Right atrium auricular region (tissue), 2 donors: ENCODE measurements at places on chromosomes 13 and 19. TPM values are rescaled to one million over a fixed set of nuclear protein-coding genes. Genes with fewer than 3 reads are reported as not detected.

The PSG1 gene
- total RNA-seq = not detected

DNA sequence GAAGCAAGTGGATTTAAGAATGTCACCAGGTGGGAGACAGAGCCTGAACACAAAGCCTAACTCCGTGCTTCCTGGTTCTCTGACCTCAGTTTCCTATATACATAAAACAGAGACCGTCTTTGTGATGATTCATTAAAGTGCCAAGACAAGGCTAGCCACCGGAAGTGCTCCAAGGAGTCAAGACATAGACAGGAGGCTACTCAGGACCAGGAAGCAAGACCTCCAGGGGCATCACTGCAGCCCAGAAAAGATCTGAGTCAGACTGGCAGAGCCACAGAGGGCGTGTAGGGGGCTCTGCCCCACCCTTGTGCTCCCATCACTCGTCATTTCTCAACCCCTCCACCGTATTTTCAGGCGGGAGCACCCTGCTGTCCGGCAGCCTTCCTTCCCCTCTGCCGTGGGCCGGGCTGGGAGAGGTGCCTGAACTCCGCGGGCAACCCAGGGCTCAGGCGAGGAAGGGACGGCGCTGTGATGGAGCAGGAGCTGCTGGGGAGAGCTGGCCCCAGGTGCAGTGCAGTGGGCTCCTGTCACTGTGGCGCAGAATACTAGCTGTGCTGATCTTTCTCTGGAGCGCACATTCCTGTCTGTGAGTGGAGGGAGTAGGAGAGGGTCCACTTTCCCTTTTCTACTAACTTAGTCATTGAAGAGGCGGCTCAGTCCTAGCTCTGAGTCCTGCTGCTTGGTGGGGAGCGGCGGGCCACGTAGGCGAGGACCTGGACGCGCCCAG is 134.7 kb upstream of the GPR12 start:
- no peak for DNase-seq

The CEACAM7 gene
- total RNA-seq = not detected

DNA sequence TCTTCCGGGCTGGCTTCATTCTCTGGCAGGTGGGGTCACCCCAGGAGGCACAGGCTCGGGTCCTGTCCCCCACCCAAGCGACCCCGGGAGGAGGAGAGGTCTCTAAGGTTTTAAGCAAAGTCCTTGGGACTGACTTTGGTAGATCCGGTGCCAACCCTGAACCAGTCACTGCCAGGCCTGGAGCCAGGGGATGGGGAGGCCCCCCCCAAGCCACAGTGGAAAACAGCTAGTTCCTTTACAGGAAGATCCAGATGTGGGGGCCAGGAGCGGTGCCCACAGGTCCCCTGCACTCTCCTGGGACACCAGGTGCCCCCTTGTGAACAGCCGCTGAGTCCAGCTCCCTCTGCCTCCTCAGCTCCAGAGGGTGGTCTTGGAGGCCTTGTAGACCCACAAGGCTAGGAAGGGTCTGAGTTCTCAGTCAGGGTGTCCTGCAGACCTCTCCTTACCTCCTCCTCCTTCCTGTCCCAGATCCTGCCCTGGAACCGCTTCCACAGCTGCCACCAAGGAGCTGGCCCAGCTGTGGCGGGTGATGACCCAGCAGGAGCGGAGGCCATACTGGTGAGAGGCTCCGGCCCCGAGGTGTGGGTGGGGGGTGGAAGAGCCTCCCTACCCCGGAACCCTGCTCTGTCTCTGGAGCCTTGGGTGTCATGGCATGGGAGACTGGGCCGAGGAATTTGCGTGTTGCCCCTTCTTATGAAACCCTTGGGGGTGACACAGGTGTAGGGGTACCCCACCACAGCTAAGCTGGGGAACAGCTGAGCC is 6.0 kb downstream of the SIX5 start:
- no peak for DNase-seq

The NOVA2 gene
- total RNA-seq = 1.5 TPM

DNA sequence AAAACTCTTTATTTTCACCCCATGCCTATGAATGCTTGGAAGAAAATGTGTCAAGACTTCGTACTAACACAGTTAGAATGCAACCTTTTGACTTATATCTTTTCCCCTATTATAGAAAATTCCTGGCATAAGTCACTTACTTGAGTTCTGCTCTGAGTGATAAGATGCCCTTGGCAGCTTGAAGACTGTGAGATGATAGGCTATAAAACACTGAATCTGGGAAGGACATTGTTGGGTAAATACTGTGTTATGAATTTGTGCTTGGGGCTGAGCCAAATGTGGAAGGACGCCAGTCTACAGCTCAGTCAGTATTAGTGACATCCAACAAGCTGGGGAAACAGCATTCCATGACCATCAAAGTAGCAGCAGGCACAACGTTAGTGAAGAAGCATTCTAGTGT is 368.0 kb upstream of the SGCG start:
- DNase-seq = no peak

The COL4A1 gene
- 140 TPM for total RNA-seq

DNA sequence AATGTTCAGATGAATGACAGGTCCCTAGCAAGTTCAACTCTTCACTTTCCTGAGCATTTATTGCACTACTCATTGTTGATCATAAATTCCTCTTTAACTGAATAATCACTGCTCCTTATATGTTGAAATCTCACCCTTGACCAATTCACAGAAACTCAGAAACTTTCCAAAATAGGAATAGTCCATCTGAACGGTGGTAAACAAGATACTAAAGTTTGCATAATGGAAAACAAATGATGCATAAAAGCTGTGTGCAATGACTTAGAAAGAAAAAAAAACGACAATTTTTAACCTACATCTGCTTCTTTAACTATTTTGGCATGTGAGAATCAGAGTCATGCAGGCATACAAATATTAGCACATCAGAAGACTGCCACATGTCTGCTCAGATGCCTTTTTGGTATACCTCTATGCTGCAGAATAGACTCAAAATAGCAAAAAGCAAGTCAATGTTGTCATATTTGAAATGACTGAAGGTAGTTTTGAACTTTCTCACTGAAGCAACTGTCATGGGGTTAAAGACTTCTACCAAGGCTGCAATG is 34.8 kb downstream of the SLC10A2 start:
- no peak for DNase-seq

DNA sequence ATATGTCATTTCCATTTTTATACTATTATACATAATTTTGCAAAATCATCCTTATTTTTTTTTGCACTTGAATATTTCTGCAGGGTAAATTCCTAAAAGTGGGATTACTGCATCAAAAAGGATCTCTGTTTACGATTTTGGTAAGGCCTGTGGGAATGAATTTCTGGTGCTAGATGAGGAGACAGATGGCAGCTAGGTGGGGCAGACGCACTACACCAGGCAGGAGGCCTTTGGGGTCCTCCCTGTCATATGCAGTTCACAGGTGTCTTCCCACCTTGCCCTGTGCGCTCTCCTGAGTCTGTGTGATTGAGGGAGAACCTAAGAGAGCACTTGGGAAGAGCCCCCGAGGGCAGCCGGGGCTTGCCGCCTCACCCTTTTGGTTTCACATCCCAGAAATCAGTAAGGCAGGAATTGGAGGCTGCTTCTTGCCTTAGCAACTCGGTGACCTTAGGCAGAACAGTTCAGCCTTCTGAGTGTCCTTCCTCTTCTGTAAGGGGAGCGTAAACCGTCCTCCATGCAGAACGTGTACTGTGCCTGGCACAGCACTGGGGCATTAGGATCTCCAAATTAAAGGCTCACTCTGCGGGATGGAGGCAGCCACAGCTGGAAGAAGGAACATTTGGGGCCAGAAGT is 13.4 kb upstream of the GJB2 start:
- DNase-seq = no peak

DNA sequence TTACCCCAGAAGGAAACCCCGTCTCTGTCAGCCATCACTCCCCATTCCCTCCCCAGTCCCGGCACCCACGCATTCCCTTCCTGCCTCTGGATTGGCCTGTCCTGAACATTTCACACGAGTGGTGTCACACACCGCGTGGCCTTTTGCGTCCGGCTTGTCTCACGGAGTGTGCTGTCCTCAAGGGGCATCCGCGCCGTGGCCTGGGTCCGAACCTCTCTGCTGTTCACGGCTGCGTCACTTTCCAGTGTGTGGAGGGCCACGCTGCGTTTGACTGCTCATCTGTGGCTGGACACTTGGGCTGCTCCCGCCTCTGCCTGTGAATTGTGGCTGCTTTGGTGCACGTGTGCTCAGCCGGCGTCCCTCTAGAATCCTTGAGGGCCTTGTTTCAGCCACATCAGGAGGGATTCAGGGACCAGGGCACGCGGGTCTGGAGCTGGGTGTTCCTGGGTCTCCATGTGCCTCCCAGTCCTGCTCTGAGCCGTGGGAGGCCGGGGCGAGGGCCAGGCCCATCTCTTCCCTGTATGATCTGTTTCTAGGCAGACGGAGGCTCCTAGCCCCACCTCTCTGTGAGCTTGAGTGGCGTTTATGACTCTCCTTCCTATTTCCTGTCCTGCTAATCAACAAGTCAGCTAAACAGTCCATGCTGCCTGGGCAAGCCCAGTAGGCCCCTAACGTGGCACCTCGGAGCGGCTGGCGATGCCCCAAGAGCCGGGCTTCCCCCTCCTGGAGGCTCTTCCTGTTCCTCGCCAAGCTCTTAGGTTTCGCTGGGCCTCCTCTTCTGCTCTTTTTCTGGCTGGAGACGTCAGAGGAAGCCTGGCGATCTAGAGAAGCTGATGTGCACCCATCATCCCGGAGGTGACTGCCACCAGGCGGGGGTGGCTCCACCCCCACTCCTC is 8.1 kb downstream of the STK11 start:
- peak; percentile 74 for DNase-seq
